HT-29 (cell line): ENCODE measurements at places on chromosomes 4 and X.

DNA sequence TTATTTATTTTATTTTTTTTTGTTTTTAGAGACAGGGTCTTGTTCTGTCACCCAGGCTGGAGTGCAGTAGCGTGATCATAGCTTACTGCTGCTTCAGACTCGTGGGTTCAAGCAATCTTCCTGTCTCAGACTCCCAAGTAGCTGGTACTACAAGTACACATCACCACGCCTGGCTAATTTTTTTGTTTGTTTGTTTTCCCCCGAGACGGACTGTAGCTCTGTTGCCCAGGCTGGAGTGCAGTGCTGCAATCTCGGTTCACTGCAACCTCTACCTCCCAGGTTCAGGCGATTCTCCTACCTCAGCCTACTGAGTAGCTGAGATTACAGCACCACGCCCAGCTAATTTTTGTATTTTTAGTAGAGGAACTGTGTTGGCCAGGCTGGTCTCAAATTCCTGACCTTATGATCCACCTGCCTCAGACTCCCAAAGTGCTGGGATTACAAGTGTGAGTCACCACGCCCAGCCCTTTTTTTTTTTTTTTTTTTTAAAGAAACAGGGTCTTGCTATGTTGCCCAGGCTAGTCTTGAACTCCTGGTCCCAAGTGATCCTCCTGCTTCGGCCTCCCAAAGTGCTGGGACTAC lies 32.2 kb downstream of the COPS4 start:
- DNase-seq = no peak

- DNase-seq = no peak
Observed at GRCh38 chr4:179165000-179165738, 1722.9 kb upstream of the AGA start.

DNA sequence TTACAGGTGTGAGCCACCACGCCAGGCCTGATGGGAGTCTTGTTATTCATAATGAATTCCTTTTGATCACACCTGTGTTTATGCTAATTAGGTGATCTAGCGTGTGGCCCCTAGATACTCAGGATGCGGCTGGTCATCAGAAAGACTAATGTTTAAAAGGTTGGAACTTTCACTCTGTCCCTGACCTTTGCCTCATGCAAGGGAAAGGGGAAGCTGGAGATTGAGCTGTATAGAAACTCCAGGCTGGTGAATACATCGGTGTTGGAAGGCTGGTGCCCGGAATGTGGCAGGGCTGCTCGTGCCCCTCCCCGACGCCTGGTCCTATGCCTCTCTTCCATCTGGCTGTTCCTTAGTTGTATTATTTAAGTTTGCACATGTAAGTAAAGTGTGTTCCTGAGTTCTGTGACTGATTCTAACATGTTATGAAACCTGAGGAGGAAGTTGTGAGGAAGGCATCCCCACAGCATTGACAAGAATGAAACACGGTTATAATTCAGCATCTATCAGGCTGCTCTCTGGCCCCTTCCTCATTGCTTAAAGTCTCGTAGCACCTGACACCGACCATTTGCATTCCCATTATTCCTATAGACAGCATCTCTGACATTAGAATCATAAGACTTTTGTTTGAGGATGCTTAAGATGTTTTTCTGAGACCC lies 28.9 kb downstream of the CASP3 start:
- DNase-seq = no peak

GRCh38 chr4:74971862-74972261 lies 38.9 kb downstream of the PARM1 start:
- no peak for DNase-seq

DNA sequence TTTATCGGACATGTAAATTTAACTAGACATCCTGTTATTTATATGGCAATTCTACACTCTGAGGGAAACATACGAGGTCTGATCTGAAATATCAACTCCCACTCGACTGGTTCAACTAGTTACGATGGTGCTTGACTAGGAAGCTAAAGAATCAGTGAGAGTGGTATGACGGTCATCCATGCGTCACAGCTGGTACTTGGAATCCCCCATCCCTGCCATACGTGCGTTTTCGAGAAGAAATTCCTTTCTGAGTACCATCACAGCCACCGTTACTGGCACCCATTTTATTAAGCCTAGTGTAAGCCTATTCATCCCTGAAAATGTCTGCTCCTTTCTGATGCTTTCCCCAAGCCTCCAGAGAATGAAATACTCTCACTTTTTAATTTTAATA lies 695 bp upstream of the PIGA start:
- DNase-seq = peak; percentile 30

- DNase-seq = peak; percentile 93
Observed at GRCh38 chrX:119502727-119503483, 34.7 kb downstream of the SLC25A5 start.

GRCh38 chr4:80092088-80092487 lies 19.1 kb upstream of the ANTXR2 start:
- no peak for DNase-seq

- no peak for DNase-seq
Observed at GRCh38 chrX:65674204-65674893, 6.9 kb downstream of the MSN start.

GRCh38 chr4:98248934-98249333 lies 12.2 kb upstream of the RAP1GDS1 start:
- DNase-seq = no peak

GRCh38 chr4:105306158-105306781 lies 159.6 kb downstream of the TET2 start:
- DNase-seq = no peak

DNA sequence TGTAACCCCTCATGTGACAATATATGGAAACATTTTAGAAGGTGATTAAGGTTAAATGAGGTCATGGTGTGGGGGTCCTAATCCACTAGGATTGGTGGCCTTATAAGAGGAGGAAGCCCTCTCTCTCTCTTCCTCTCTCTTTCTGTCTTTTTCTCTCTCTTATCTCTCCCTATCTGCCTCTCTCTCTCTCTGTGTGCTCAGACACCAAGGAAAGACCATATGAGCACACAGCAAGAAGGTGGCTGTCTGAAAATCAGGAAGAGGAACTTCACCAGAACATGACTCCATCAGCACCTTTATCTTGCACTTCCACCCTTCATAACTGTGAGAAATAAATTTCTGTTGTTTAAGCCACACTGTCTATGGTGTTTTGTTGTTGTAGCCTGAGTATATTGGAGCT lies 1472.2 kb downstream of the PCDH7 start:
- DNase-seq = no peak

- DNase-seq = no peak
Observed at GRCh38 chrX:121227888-121228287, 180.5 kb downstream of the GLUD2 start.

DNA sequence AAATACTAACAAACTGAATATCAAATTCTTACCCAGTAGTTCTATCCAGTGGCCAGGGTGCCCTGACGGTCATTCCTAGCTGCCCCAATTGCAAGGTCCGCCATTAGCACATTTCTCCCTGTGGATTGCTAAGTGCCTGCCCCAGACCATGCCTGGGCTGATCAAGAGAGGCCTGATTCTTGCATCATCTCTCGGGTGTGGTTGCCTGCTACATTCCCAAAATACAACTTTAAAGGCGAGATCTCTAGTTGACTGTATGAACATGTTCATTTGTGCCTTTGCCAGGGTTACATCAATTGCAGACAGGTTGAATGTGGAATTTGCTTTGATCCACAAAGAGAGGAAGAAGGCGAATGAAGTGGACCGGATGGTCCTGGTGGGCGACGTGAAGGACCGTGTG lies 28.0 kb downstream of the PRPS2 start:
- DNase-seq = no peak

GRCh38 chr4:88802585-88803286 lies 105.1 kb upstream of the NAP1L5 start:
- no peak for DNase-seq

GRCh38 chr4:147778942-147779341 lies 47.1 kb downstream of the ARHGAP10 start:
- no peak for DNase-seq

- no peak for DNase-seq
Observed at GRCh38 chr4:177163532-177163931, 146.1 kb upstream of the NEIL3 start.

- DNase-seq = no peak
Observed at GRCh38 chr4:101232074-101232776, 115.1 kb downstream of the PPP3CA start.

DNA sequence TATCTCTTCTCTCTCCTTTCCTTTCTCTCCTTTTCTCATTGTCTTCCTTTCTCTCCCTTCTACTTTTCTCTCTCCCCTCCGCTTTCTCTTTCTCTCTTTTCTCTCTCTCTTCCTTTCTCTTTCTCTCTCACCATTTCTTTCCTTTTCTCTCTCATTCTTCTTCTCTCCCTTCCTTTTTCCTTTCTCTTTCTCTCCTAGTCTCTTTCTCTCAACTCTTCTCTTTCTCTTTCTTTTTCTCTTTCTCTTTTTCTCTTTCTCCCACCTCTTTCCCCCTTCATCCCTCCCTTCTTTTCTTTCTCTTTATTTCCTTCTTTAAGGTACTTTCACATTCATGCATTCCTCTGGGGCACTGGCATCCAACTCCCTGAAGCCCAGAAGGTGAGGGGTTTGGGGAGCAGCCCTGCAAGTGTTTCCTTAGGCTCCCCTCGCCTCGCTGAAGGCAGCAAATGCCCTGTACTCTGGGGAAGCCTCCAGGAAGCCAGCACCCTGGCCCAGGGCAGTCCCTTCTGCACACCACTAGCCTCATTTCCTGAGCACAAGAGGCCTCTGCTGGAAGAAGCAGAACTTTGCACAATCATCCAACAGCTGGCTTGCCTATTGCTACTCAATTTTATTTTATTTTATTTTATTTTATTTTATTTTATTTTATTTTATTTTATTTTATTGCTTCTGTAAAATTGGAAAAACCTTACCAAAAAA lies 124.2 kb downstream of the NFKB1 start:
- DNase-seq = peak; percentile 18

DNA sequence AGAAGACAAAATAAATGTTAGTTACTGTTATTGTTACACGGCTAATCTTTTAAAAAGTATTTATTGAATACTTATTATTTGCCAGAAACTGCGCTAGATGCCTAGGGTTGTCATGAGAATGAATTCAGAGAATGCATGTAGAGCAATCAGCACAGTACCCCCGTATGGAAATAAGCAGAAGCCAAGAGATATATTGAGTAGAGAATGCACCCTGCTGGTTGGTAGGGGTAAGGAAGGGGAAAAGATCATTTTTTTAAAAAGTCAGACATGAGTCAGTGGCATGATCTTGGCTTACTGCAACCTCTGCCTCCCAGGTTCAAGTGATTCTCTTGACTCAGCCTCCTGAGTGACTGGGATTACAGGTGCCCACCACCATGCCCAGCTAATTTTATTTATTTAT lies 13.1 kb upstream of the DRP2 start:
- peak; percentile 43 for DNase-seq

DNA sequence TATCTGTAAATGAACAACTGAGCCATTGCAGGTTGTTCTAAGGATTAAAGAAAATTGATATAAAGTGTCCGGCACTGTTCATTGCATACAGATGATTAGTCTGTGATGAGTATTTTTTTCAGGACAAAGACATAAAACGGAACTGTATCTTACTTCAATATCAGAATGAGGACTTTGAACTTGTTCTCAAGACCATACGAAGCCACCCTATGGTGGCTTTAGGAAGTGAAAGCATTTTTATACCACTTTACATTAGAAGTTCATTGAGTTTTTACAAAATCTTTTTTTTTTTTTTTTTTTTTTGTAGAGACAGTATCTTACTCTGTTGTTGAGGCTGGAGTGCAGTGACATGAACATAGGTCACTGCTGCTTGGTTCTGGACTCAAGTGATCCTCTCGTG lies 45.2 kb upstream of the TRIM2 start:
- DNase-seq = no peak

DNA sequence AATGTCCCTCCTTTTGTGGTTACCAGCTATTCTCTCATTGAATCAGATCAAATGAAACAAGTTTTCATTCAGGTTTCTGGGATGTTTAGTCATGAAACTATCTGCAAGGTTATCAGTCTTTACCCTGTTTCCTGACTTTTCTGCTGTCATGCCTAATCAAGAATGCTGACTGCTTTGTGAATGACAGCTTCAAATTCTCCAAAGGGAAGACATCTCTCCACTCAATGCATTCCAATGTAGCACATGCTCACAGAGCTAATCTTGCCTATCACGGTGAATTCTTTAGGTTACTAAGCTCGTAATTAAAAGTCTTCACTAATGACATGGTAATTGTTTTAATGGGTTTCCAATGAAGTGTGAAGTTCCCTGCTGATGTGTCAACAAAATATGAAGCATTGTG lies 1068.5 kb downstream of the PCDH7 start:
- DNase-seq = no peak

DNA sequence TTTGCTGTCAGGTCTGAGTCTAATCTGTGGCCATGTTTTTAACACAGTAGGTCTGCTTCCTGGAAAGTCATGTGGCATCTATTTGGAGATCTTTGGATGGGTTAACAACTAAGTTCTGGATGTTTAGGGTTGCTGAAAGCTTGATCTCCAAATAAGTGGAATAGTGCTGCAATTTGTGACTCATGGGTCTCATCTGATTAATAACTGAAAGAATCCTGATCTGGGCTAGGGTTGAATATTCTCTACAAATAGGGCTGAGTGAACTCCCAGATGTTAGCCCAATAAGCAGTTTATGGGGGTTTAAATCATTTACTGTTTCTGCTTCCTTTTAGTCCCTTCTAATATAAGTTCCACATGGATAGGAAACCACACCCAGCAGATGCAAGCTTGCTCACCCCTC lies 23.1 kb downstream of the CT47C1 start:
- no peak for DNase-seq

DNA sequence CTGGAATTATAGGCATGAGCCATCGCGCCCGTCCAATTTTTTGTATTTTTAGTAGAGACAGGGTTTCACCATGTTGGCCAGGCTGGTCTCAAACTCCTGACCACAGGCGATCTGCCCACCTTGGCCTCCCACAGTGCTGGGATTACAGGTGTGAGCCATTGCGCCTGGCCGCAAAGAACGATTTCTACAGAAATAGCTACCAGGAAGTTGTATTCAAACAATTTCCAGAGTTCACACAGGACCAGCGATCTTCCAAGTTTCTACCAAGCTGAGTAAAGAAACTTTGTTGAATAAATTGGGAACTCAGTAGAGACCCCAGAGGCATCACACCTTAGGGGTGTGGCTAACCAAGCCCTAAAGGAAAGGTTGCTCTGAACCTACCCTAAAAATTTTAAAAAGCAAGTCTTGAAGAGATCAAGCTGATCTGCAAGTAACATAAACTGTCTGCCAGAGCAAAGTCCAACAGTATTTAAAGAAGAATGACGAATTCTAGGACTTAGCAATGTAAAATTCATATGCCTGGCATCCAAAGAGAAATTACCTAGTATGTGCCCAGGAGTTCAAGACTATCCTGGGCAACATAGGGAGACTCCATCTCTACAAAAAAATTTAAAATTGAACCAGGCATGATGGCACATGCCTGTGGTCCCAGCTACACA lies 48.4 kb upstream of the USP9X start:
- peak; percentile 5 for DNase-seq

GRCh38 chrX:149161435-149162088 lies 343.5 kb downstream of the IDS start:
- no peak for DNase-seq

DNA sequence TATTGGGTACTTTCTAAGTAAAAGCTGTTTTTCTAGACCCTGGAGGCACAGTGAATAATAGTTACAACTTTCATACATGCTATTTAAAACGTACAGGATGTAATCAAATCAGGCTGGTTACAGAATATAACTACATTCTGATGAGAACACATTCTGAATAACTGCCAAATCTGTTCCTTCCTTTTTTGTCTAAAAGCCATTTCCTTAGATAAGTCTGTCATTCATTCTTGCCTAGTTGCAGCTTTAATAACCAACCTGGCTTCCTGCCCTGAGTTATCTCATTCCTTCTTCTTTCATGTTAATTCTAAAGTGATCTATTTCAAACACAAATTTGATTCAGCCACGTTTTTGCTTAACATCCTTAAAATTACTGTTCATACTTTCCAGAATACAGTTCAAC lies 189.7 kb upstream of the ITM2A start:
- no peak for DNase-seq
